ENCODE measurements at places on chromosomes 3 and 15.

DNA sequence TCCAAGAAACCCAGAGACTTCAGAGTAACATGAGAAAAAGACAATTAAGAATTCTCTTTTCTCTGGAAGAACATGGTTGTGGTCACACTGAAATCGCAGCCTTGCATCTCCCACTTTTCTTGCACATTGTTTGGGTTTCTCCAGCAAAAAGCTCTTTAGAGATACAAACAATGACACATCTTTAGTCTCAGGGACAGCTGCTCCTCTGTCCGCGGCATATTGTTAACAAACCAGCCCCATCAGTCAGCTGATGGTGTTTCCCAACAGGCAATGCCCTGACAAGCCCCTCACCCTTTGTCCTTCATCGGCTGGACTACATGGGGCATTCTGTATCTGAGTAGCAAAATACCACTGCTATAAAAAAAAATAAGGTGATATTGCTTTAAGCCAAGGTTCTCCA lies 53.4 kb downstream of the UMPS start:
- DNase-seq = no peak

DNA sequence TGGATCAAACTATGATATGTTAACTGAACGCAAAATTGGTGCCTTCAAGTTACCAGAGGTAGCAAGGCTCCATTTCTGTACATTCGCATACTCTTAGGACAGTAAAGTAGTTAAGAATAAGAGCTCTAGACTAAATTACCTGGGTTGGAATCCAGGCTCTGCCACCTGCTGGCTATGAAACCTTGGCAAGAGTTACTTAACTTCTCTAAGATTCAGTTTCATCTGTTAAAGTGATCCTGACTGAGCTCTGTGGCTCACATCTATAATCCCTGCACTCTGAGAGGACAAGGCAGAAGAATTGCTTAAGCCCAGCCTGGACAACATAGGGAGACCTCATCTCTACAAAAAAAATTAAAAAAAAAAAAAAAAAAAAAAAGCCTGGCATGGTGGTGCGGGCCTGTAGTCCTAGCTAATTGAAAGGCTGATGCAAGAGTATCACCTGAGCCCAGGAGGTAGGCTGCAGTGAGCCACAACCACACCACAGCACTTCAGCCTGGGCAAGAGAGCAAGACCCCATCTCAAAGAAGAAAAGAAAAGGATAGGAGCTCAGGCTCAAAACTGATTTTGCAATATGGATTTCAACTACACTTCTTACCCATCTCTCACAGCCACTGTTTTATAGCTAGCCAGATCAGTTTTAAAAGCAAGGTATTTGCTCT lies 21.3 kb downstream of the GSK3B start:
- DNase-seq = no peak

GRCh38 chr3:179526989-179527391 lies 35.7 kb upstream of the ACTL6A start:
- no peak for DNase-seq

DNA sequence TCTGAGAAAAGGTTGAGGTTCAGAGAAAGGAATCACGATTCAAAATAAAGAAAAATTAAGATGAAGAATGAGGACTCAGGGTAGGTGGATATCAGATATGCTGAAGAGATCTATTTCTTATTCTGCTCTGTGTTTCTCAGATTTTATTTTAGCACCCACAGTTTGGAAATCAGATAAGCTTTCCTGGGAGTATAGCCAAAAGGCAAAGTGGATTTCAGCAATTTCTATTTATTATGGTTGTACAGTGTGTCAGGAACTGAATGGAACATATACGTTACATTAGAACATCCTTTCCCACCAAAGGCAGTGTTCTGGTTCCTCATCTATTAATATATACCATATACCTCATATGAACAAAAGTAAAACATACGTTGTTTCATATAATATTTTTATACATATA lies 18.9 kb downstream of the PEX5L start:
- DNase-seq = no peak

- no peak for DNase-seq
These were observed 3.1 kb downstream of the SKOR1 start for GRCh38 chr15:67828278-67828968.

GRCh38 chr3:175489406-175489805 lies 630.3 kb downstream of the NAALADL2 start:
- DNase-seq = no peak

GRCh38 chr3:190077395-190078045 lies 43.2 kb downstream of the P3H2 start:
- no peak for DNase-seq

- DNase-seq = no peak
These were observed 318.1 kb upstream of the MCTP2 start for GRCh38 chr15:93913310-93913709.

- DNase-seq = no peak
These were observed 169.7 kb upstream of the BFSP2 start for GRCh38 chr3:133230195-133230594.

- no peak for DNase-seq
These were observed 17.9 kb downstream of the NR2F2 start for GRCh38 chr15:96348112-96349027.

DNA sequence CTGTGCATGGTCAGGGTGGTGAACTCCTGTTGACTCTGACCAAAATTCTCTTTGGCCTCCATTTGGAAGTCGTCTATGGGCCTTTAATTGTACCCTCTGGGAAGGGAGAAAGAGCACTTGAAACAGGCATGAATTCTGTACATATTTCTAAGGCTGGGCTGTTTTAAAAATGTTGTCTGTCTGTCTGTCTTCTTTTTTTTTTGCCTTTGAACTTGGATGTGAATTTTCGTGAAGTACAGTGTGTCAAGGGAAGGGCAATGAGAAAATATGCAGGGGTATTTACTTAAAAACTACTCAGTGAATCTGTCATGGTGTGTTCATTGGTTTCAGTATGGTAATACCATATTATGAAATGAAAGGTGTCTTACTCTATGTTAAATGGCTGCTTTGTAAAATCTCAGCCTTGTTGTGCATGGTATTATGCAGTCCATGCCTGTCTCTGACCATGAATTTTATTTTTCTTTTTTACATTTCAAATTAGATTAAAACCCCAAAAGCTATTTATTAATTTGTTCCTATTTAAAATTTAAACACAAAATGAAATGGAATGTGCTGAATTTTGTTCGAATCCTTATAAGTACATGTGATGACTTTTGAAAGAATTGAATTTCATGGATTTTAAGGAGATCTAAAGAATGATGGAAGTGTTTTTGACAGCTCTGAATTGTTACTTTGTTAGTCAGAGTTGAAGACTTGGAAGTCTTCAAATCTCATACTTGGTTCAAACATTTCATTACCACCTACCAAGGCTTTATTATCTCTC lies 51.1 kb downstream of the RARB start:
- no peak for DNase-seq

- peak; percentile 26 for DNase-seq
These were observed 1.4 kb downstream of the ARL14 start for GRCh38 chr3:160678292-160678842.

- DNase-seq = no peak
These were observed 62.9 kb upstream of the PRR23C start for GRCh38 chr3:139107424-139108252.

DNA sequence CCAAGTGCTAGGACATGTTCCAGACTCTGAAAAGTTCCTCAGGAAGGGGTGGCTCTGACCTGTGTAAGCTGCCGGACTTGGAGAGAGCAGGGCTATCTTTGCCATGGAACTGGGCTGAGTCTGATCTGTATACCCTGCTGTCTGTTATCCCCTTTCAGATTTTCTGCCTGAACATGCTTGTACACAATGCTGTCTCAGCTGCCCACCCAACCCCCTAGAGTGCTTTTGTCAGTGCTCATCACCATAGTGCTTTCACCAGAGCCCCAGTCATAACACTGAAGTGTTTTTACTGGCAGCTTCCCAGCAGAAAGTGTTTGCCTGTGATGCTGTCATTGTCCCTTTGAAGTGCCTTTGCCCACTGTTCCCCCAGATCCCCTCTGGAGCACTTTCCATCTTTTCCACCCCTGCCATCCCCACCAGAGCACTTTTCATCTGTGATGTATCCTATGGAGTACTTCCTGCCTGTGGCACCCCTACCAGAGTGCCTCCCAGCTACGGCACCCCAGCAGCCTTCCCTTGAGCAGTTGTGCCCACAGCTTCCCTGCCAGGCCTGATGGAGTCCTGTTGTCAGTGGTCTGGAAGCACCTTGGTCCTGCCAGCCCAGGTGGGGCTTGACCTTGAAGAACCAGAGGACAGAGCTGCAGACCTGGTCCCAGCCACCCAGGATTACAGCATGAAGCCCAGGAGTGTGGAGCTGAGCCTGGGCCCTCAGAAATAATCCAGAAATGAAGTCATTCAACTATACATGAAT lies 397.7 kb downstream of the DIPK2A start:
- DNase-seq = no peak

GRCh38 chr3:184812662-184813042 lies 686 bp downstream of the VPS8 start:
- peak; percentile 31 for DNase-seq

- no peak for DNase-seq
These were observed 65.0 kb downstream of the CLDN11 start for GRCh38 chr3:170483485-170484262.

DNA sequence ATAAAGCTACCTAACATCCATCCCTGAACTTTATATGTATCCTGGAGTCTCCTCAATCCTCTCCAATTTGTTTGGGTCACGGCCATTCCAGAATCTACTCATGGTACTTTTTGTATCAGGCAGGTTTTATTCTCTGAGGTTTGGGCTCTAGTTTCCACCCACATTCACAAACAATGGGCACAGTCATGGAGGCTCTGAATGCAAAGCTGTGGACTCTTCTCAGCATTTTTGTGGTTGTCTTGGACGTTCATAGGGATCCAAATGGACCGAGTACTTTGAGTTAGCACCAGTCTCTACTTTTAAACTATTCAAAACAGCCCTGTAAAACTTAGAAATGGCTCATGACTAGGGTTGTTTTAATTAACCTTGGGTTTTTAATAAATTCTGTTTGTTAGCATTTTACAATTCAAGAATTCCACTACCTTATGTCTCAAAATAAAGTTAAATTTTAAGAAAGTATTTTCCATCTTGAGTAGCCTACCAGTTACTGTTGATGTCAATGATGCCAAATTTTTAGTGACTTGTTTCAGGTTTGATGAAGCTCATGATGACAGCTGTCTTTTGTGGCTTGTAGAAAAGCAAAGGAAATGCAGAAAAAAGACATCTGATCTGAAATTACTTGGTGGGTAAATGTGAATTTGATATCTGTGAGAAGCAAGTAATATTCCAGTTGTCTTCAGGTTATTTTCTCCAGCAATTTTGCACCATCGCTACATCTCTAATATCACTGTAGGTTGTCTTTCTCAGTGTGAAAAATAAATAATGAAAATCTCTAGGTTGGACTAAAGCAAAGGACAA lies 275.7 kb upstream of the THBS1 start:
- no peak for DNase-seq

DNA sequence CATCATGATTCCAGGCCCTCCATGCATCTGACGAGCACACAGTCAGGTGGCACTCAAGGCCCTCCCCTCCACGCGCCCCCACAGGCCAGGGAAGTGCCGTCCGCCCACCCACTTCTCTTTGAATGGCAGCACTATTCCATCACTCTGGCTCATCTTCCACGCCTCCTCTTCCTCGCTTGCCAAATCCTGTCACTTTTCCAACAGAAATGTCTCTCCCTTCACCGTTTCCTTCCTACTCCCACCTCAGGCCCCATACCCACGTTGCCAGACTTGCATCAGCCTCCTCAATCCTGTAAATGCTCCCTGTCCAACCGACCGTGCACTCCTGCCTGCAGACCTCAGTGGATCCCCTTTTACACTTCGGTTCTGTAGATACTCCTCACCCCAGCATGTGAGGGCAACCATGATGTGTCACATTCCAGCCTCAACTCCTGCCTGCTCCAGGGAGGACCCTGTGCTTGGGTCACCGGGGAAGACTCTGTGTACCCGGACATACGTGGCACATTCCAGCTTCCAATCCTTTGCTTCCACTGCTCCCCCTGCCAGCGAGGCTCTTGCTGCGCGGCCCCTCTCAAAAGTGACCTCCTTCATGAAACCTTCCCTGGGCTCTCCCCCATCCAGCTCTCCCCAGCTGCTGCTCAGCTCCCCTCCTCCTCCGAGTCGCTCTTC lies 29.6 kb downstream of the ADCY5 start:
- no peak for DNase-seq

DNA sequence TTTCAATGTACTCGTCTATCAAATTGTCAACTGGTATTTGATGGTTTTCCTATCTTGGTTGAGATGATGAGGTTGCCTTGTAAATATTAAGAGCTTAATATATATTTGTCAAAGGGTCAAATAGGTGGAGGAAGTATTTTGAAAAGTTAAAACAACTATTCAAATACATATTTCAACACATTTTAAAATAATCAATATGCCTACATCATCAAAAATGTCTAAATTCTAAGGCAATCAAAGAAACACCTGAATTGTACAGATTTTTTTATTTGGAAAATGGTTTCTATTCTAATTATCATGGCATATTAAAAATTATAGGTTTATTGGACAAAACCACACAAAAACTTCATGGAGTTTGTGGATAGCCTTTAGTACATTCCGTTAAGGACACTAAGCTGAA lies 461.4 kb upstream of the ONECUT1 start:
- no peak for DNase-seq

- DNase-seq = no peak
These were observed 3.6 kb upstream of the SHC4 start for GRCh38 chr15:48967336-48967735.

DNA sequence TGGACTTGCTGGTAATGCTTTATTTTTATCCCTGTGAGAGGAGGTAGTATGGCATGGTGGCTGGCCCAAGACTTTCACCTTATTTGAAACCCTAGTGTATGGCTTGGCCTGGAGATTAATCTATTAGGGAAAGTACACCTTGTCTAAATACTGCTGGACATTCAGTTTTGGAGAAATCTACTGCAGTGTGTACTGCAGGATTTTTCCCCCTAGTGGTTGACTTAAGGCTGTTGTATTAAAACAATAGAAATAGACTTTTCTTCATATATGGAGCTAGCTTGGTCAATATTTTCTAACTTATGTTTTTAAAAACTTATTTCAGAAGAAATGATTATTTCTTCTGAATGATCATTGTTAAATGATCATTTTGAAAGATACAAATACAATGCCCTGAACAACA lies 13.9 kb upstream of the SLITRK3 start:
- no peak for DNase-seq

- no peak for DNase-seq
These were observed 961.6 kb downstream of the MCTP2 start for GRCh38 chr15:95192923-95193322.

GRCh38 chr3:140597792-140598191 lies 80.1 kb upstream of the TRIM42 start:
- DNase-seq = no peak
